Diencephalon (tissue), 1 donor: ENCODE measurements at places on chromosomes 3 and 15. TPM values are rescaled to one million over a fixed set of nuclear protein-coding genes. Genes with fewer than 3 reads are reported as not detected.

The LEKR1 gene
- 1.6 TPM for total RNA-seq

The MEX3B gene
- total RNA-seq, result 38.1 TPM

The C3orf85 gene
- not detected for total RNA-seq

The ACVR2B gene
- 43.6 TPM for total RNA-seq

The GP9 gene
- total RNA-seq, result not detected

The RTP3 gene
- total RNA-seq, result not detected

The CACNA1D gene
- total RNA-seq, result 30.9 TPM

The UBA7 gene
- 8.3 TPM for total RNA-seq

The ARHGEF26 gene
- total RNA-seq, result 15.2 TPM

The MRAS gene
- total RNA-seq, result 80.5 TPM

The SCG5 gene
- 157 TPM for total RNA-seq
